ENCODE measurements at places on chromosomes 3 and 15. TPM values are rescaled to one million over a fixed set of nuclear protein-coding genes. Genes with fewer than 3 reads are reported as not detected.

DNA sequence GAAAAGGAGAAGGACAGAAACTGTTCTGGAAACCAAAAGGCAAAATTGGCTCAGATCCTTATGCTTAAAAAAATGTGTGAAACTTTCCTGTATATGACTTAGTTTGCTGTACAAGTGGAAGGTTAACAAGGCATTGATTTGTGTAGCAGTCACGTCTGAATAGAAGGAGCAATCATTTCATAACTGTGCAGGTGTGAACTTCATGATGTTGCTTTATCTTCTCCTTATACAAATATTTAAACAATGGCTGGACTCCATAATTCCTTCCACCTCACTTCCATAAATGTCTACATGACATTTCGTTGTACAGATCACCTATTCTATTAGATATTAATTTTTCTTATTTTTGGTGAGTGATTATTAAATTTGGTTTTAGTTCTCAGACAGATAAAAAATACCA is 382.7 kb upstream of the NPAP1 start:
- DNase-seq, result no peak

The CIB2 gene
- polyA plus RNA-seq, result 5.3 TPM

The SPATA12 gene
- 0.04 TPM for polyA plus RNA-seq

GRCh38 chr3:129383292-129383860 is 45.1 kb downstream of the EFCAB12 start:
- peak; percentile 61 for DNase-seq

The DNAJA4 gene
- polyA plus RNA-seq, result 296 TPM

- DNase-seq, result peak; percentile 55
Observed at GRCh38 chr3:172082269-172082668, 42.9 kb downstream of the FNDC3B start.

DNA sequence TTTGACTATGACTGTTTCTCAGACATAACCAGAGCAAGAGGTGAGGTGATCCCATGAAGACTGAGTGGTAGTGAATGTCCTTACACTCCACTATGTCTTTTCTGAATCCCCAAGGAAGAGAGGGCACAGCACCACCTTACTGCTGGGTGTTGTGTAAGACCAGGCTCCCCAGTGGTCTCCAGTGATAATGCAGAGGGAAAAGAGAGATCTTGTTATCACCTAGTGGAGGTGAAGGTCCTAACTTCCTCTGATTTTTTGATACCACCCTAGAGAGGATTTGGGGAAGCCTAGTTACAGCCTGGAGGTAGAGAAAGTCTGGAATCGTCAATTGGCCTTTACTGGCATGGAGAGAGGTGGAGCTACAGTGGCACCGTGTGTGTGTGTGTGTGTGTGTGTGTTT is 288.0 kb upstream of the BCHE start:
- no peak for DNase-seq

DNA sequence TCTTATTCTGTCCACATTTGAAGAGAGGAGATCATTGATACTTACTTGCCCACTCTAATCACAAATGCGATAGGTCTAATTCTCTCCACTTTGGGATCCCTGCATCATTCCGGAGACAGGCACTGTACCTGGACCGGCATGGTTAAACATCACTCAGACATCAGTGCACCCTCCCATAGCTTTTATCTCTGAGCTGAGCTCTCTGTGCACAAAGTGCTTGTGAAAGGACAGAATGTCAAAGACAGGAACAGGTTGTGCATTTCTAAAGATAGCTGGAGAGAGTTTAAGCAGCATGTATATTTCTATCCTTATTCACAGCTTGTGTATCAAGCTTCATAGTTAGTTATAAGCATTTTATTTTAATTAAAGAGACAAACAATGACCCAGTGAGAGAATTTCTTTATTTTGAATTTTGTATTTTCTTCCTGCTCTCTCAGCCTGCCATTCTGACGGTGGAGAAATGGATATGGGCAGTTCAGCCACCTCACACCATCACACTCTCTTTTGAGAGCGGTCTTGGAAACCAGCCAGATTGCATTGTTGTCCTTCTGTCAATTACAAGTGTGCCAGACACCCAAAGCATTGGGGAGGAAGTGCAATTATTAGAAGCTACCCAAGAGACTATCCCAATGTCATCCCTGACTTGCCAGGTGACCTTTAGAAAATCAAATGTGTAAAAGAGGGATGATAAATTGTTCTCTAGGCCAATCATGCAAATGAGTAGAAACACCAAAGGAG is 65.2 kb upstream of the CHL1 start:
- peak; percentile 21 for DNase-seq

GRCh38 chr3:16559653-16560365 is 45.4 kb downstream of the DAZL start:
- no peak for DNase-seq

- DNase-seq, result no peak
Observed at GRCh38 chr15:74006774-74007639, 12.5 kb downstream of the PML start.

GRCh38 chr3:99868311-99868646 is 50.6 kb downstream of the CMSS1 start:
- DNase-seq, result no peak

GRCh38 chr15:46441294-46442062 is 806.6 kb downstream of the SQOR start:
- no peak for DNase-seq

DNA sequence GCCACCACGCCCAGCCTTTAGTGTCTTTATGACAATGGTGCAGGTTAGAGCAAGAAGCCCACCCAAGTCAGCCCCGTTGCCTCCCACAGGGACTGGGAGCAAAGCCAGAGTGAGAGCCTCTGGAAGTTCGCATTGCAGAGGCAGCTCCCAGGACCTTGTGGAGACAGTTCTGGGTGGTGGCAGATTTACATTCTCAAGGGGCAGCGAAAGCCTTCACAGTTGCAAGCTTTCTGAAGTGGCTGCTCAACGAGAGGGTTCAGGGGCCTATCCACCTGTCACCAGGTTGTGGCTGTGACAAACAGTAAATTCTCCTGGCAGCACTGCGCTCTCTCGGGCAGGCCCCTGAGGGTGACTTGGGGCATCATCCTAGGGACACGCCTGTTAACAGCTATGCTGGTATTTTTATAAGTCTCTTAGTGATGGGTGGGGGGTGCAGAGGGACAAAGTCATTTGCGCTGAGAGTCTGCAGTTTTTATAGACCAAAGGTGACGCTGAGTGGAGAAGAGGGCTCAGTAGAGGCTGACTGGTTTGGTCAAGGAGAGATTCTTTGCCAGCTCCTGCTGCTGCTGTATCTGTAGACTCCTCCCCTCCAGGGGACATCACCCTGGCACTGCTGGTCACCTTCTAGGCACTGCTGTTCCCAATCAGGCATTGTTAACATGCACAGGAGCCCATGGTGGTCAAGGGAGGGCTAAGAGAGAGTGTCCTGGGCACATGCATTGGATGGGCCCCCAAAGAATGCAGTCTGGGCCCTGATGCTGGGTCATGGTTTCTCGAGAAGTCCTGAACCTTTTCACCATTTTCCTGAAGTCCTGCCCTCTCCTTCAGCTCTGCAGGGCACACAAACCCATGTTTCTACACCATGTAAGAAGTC is 57.5 kb upstream of the KLF13 start:
- peak; percentile 8 for DNase-seq

GRCh38 chr15:101122266-101122665 is 129.6 kb downstream of the CHSY1 start:
- no peak for DNase-seq

GRCh38 chr3:17074559-17074958 is 189.8 kb downstream of the PLCL2 start:
- DNase-seq, result no peak

The TM4SF1 gene
- 99.4 TPM for polyA plus RNA-seq

The CYP19A1 gene
- polyA plus RNA-seq, result 0.43 TPM

GRCh38 chr15:31953478-31953877 is 76.8 kb upstream of the CHRNA7 start:
- no peak for DNase-seq

DNA sequence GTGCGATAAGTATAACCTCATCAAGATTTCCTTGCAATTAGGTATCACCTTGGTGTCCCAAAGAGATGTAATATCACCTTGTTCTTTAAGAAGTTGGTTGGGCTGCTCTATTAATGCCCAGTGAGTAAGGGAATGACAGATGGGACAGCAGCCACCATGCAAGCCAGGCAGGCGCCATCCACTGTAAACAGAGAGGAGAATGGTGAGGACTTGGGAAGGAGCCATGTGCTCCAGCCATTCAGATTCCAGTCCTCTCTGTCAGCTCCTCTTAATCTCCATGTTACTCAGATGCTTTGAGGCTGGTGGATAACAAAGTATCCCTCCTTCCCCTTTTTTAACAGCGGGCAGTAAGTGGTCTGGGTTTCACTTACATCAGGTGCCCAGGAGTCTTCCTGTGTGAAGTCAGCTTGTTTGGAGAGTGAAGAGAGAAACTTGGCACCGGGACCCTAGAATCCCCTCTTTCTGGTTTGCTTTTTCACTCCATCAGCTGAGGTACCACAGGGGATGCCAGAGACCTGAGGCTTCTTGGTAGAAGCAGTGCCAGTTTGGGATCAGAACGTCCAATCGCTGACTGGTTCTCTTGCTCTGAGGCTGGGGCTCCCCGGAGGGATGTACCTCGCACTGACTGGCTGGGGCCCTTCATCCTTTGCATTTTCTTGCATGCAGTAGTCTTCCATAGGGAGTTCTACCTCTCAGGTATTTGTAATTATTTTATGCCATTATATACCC is 29.5 kb downstream of the SLCO3A1 start:
- peak; percentile 74 for DNase-seq

GRCh38 chr3:186214670-186215069 is 105.8 kb upstream of the ETV5 start:
- no peak for DNase-seq

GRCh38 chr3:43286841-43287499 is 630 bp downstream of the SNRK start:
- no peak for DNase-seq

- DNase-seq, result no peak
Observed at GRCh38 chr3:131444180-131444579, 58.6 kb downstream of the MRPL3 start.

DNA sequence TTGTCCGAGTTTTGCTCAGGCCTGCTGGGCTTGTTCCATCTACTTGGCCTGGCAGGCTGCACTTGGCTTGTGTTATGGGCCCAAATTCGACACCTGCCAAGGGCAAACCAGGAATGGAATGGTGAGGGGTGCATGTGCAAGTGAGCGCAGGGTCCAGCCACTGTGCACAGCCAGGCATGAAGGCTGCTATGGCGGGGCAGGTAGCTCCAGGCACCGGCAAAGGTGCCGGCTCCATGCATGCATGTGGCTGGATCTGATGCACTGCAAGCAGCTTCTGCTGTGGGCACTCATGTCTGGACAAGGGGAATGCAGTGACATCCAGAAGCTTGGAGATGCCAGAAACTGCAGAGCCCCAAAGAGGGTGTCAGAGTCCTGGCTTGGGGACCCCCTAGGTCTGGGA is 463.0 kb downstream of the EPHA3 start:
- DNase-seq, result peak; percentile 23

DNA sequence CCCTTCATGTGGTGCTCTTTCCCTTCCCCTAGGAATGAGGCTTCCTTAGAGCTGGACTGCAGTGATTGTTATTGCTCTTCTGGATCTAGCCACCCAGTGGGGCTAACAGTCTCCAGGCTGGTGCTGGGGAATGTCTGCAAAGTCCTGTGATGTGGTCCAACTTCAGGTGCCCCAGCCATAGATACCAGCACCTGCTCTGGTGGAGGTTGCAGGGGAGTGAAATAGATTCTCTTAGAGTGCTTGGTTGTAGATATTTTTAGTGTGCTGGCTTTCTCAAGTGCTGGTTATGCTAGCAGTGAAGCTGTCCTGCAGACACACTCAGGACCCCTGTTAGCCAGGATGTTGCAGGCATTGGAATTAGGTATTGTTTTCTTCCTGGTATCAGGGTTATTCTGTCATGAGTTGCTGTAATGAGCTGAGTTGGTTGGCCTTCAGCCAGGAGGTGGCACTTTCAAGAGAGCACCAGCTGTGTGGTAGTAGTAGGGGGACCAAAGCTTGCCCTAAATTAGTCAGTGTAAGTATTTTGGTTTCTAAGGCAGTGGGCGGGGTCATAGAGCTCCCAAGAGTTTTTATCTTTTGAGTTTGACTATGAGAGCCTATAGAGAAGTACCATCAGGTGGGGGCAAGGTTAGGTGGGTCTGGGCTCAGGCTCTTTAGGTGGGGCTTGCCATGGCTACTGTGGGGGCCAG is 317.5 kb upstream of the SGO1 start:
- no peak for DNase-seq

The OXTR gene
- polyA plus RNA-seq, result 0.22 TPM

DNA sequence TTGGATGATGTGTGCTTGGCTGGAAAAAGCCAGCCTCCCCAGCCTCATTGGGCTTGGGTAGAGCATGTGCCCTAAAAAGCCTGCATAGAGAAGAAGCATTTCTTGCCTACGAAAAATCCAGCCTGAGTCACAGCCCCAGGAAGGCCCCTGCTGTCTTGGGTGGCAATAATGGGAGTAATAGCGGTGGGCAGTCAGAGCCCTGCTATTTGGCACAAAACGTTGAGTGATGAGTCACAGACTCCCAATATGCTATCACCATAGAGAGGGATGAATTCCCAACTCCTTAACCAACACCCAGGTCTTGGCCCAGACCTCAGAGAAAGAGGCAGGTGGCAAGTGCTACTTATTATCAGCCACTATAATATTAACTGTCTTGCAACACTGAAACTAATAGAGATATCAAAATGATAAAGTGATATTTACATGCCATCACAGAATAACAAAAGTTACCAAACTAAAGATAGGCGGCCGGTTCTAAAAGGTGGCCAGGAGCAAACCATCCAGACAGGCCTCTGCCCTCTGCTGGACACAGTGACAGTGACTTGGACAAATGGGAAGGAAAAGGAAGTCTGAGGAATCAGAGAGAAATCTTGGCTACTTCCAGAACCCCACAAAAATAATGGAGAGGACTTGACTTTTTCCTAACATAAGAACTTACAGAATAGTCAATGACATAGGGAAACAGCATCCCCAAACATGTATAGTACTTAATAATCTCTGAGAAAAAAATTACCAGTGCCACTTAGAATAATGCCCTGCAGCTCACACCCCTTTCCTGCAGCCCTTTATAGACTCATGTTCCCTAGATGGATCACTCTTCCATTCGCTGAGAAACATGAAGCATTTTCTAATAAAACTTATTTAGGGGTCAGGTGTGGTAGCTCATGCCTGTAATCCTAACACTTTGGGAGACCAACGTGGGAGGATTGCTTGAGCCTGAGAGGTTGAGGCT is 51.9 kb upstream of the MUC13 start:
- no peak for DNase-seq

The MINAR1 gene
- 0.06 TPM for polyA plus RNA-seq

GRCh38 chr3:24270204-24270691 is 224.4 kb downstream of the THRB start:
- no peak for DNase-seq

- DNase-seq, result peak; percentile 36
Observed at GRCh38 chr3:142724682-142725356, 985 bp downstream of the TRPC1 start.

DNA sequence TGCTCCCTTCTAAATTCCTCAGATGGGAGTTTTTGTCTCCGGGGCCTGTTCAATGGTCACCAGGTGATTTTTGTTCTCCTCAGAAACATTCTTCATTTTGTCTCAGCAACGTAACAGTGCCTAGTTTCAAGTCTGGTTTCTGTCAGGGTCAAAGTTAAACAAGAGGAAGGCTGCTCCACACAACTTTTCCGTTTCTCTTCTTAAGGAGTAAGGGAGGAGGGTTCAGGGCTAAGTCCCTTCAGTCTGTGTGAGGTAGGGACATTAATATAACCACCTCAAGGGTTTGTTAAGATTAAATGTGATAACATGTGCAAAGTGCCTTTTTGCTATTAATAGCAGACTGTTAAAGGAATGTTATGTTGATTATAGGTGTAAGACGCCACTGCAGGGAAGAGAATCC is 41.8 kb downstream of the HOMER2 start:
- no peak for DNase-seq

All from heart left ventricle (tissue), 16 donors.